ENCODE measurements at places on chromosomes 2 and 18. TPM values are rescaled to one million over a fixed set of nuclear protein-coding genes. Genes with fewer than 3 reads are reported as not detected.
A peak's percentile ranks its signal among the peaks of the same experiment; 100 is the strongest.

DNA sequence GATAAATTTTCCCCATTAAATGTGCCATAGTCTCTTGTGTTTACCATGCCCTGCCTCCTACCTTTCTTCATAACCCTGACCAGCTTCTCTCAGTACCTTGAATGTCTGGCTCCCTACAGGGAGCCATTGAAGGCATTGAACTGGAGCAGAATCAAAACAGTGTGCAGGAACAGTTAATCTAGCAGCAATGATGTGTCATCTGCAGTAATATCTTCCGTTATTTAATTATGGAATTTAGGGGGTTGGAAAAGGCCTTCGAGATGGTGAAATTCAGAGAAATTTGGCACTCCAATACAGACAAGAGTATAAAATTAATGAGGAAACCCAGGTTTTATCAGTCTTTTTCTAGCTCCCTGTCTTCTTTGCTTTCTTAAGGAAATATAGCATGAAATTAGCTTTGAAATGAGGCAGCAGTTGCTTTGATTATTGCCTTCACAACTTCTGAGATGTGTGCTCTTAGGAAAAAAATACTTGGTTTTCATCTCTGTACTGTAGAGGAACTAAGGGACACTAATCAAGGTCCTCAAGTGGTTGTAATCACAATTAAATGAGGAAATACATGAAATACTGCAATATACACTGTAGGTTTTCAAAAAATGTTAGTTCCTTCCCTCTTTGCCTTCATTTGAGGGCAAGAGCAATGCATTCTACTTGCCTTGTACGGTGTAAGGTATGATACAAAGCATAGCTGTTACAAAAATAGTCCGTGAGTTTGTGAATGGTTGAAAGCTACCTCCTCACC, 369.1 kb downstream of the SETBP1 start:
- DNase-seq, result no peak

The RETSAT gene
- 20.6 TPM for total RNA-seq

The STK25 gene
- 244 TPM for total RNA-seq

- DNase-seq, result no peak
These were observed 17.6 kb downstream of the EMX1 start for GRCh38 chr2:72934683-72935610.

DNA sequence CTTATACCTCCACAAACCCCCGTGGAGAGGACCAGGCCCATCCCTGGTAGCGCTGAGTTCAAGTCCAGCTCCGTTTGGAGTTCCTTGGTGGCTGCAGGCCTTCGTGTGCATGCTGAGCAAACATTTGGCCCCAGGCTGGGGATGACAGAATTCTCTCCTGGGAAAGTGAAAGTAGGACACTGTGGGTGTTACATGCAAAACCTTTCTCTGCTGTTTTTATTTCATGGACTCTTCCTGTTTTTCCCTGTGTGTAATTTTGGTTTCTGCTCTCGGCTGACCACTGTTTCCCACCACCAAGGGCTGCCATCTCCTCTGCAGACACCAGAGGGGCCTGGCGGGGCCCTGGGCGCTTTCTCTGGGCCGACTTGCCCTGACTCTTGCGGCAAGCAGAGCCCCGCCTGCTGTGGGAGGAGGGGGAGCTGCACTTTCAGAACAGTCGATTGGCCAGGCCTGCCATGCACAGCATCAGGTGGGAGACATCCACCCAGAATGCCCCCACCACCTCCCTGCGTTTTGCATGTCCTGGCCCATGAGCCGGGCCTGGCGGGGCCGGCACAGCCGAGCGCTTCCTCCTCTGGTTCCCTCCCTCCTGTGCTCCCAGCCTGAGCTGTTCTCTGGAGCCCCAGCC, 102.4 kb downstream of the CABLES1 start:
- no peak for DNase-seq

The RBM44 gene
- 4.0 TPM for total RNA-seq

DNA sequence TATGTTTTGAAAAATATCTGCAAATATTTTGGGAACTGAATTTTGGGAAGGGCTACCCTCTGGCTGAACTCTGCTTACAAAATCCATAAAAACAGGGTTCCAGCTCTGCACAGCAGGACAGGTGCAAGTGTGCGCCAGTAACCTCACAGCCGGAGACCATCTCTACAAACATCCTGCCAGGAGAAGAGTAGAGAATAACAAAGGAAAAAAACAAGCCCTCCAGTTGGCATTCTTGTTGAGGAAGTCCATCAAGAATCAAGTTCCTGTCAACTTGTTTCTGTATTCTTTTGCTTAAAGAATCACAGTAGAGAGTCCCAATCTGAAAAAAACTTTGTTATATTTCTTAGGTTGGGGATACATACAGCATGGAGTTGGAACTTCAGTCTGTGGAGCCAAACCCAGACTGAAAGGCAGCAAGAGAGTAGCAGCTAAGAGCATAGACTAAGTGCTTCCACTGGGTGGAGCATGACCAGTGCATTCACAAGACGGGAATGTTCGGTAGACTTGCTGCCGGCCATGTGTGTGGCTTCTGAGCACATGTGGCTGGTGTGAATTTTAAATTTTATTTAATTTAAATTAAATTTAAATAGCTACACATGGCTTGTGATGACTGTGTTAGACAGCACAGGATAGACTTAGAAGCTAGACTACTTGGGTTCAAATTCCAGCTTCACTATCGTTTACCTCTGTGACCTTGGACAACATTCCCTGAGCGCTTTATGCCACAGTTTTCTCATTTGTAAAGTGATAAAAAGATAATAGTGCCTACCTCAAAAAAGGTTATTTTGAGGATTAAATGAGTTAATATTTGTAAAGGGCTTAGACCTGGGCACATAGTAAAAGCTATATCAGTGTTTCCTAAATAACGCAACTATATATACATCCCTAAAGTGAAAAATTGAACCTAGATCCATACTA, 41.9 kb downstream of the SPTBN1 start:
- DNase-seq, result peak; percentile 79

The TMEM18 gene
- 29.0 TPM for total RNA-seq

DNA sequence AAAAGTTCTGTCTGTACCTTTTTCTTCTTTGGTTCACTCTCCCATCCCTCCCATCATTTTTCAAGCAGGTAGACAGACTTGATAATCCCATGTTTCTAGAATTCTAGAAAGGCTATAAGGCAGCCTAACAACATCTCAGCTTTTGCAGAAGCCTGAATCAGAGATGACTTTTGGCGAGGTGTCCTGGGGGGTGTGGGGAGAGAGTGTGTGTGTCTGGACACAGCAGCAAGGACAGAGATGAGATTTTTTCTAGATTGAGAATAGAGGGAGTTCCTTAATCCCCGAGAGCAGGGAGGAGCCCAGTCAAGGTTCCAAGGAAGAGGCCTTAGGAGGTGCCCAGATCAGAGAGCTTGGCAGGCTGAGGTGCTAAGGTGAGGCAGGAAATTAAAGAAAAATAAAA, 22.0 kb upstream of the LAPTM4A start:
- DNase-seq, result no peak

The ARHGAP25 gene
- 5.4 TPM for total RNA-seq

The GCKR gene
- total RNA-seq, result not detected

The GALNT5 gene
- 19.2 TPM for total RNA-seq

- no peak for DNase-seq
These were observed 154.2 kb downstream of the RIT2 start for GRCh38 chr18:42961298-42961697.

The CDH19 gene
- total RNA-seq, result 10.8 TPM

GRCh38 chr2:8847400-8847799, 10.0 kb upstream of the KIDINS220 start:
- DNase-seq, result no peak

GRCh38 chr2:128682266-128682665, 363.6 kb upstream of the HS6ST1 start:
- no peak for DNase-seq

The ST8SIA5 gene
- total RNA-seq, result 9.0 TPM

The COL6A3 gene
- 661 TPM for total RNA-seq

The FBLN7 gene
- 9.5 TPM for total RNA-seq

GRCh38 chr2:168030862-168031624, 216.4 kb downstream of the STK39 start:
- DNase-seq, result no peak

All from tongue (tissue), 3 donors.